ENCODE measurements at places on chromosomes 4 and X.

GRCh38 chr4:184612074-184612473, 37.2 kb downstream of the CASP3 start:
- DNase-seq: no peak

GRCh38 chr4:165070560-165070959, 16.9 kb downstream of the TRIM75 start:
- no peak for DNase-seq

- DNase-seq: no peak
Measured at GRCh38 chr4:38526412-38526811, 137.6 kb upstream of the KLF3 start.

DNA sequence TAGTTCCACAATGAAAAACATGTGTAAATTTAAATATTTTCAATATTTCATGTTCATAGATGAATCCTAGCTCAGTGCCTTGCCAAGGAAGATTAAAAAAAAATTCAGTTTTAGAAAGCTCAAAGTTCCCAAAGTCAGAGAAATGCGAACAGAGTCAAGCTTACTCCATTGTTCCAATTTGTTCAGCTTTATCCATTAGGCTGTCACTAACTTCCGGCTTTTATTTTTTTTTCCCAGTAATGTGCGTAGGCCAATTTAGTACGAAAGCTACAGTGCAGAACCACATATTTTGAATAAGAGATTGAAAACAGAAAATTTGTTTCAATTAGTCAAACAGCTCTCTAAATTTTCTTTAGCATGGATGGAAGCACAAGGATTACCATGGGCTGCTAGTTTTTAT, 23.1 kb upstream of the KLHL2 start:
- no peak for DNase-seq

GRCh38 chr4:119537586-119537985, 91.0 kb downstream of the PDE5A start:
- DNase-seq: no peak

GRCh38 chrX:29728639-29729038, 486.7 kb upstream of the MAGEB2 start:
- no peak for DNase-seq
